ENCODE measurements at places on chromosomes 12 and 14.

DNA sequence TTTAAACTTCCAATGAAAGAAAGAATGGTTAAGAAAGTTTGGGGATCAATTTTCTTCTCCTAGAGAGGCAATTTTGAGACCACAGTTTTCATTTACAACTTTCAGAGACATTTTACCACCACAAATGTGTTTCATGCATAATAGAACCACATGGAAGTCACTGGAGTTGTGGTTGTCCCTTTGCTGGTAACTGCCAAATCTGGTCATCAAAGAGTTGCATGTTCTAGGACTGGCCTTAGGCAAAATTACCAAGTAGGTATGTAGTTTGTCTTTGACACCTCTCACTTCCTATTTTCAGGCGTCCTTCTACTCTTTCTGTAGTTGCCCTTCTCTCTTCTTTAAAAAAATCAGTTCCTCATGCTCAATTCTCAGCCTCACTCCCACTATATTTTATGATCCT, 54.3 kb upstream of the TMX1 start:
- no peak for DNase-seq

DNA sequence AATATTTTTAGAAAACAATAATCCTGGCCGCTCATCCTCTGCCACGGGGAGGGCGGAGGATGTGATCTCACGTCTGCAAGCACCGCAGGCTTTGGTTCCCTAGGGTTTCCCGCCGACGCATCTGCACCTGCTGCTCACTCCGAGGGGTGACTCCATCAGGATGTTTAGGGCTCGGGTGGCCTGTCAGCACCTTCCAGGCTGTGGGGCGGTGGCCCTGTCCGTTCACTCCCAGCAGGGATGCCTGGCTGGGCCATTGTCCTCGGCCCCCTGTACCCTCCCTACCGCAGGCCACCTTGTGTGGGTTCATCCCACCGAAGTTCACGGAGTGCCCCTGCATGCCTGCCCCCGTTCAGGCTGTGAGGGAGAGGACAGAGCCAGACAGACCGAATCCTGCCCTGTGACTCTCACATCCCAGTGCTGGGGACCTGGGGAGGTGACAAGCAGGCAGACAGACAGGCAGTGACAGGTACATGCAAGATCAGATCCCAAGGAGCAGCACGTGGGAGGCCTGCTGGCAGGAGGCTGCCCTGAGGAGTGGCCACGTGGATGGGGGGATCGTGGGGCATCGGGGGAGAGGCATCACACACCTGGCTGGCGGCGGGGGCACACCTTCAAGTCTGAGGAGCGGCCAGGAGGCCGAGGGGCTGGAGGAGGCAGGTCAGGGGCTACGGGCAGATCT, 112.6 kb downstream of the ADGRD1 start:
- no peak for DNase-seq

DNA sequence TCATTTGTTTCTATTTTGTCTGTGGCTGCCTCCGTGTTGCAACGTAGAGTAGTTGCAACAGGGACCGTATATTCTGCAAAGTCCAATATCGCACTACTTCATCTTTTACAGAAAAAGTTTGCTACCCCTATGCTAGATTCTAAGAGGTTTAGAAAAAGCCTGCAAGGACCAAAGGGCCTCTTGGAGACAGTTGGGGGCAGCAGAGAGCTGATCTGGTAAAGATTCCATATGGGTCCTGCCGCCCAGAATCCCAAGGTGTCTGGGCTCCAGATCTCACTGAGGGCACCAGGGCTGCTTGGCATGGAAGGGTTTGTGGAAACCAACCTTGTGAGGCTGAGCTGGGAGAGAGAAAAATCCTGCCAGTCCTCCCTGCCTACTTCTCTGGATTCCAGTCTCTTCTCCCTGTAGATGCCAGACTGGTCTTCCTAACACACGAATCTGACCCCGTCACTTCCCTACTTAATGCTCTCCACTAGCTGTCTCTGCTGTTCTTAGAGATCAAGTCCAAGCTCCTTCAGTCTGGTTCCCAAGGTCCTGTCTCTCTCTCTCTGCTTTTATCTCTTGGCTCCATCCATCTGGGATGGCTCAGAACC, 74.6 kb downstream of the GLRX5 start:
- DNase-seq, result peak; percentile 42

GRCh38 chr14:97177635-97178034, 380.5 kb downstream of the VRK1 start:
- no peak for DNase-seq

DNA sequence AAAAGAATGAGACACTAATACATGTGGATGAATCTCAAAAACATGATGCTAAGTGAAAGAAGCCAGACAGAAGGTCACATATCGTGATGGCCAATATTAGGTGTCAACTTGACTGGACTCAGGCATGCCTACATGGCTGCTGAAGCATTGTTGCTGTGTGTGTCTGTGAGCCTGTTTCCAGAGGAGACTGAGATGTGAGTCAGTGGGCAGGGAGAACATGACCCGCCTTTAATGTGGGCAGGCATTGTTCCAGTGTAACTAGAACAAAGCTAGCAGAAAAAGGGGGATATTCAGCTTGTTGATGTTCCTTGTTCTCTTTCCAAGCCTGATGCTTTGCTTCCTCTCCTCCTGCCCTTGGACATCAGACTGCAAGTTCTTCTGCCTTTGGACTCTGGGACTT, 47.6 kb downstream of the DCAF5 start:
- no peak for DNase-seq

DNA sequence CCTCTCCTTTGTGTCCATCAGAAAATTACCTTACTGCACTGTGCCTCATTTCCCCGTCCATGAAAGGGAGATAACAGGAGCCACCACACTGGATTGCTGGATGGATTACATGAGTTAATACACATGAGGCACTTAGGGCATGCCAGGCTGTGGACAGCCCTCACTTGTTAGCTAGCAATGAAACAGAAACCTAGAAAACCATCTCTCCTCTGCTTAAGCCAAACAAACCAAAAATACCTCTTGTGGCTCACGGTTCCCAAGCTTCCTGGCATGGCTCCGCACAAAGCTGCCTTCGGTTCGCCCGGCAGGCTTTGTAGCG, 660 bp upstream of the HCFC2 start:
- DNase-seq, result peak; percentile 26

GRCh38 chr14:68781161-68782021, 11.5 kb downstream of the ZFP36L1 start:
- DNase-seq, result no peak

- no peak for DNase-seq
Observed at GRCh38 chr12:131732-132495, 65.3 kb downstream of the IQSEC3 start.

- no peak for DNase-seq
Observed at GRCh38 chr14:74846968-74847665, 28.8 kb downstream of the PROX2 start.

GRCh38 chr14:89036371-89036770, 211.9 kb downstream of the TTC8 start:
- DNase-seq, result no peak

Measured in NCI-H1105 (cell line).